ENCODE measurements at places on chromosomes 5 and 9.

DNA sequence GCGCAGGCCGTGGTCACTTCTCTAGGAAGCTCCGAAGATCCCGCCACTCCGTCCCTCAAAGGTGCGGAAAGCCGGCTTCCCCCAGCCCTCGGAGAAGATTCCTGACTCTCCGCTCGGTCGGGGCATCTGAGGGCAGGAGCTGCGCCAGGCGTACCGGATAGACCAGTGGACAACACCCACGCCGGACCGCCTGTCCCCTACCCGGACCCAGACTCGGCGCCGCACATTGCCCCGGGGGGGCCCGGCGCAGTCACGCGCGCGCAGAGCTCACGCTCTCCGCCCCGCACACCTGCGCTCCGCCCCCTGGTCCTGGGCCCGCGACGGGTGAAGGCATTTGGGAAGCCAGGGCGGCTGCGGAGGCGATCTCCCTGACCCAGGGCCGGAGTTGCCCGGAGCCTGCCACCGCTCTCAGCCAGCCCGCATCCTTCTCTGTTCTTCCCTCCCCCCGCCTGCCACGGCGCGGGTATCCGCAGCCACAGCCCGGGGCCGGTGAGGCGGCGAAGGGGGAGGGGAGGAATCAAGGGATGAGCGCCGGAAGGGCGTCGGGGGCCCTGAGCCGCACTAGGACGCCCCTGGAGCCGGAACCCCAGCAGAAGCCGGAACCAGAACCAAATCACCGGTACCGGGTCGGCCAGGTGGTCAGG is 448 bp downstream of the RELL2 start:
- no peak for DNase-seq

DNA sequence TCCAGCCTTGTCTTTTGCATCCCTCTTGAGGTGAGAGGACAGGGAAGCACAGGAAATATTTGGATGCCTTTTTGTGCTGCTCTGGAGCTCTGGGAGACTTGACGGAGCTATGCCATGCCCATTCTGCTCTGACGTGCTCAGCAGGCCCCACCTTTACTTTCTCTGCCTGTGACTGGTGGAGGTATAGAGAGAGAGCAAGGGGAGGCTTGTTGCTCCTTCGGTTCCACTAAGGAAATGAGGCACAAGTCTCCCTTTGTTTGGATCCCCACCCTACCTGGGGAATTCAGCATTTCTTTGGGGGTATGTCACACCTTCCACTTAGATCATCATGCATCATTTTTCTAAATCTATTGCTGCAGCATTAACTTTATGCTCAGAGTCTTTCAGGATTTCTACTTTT is 121.8 kb upstream of the CNTLN start:
- DNase-seq = no peak

DNA sequence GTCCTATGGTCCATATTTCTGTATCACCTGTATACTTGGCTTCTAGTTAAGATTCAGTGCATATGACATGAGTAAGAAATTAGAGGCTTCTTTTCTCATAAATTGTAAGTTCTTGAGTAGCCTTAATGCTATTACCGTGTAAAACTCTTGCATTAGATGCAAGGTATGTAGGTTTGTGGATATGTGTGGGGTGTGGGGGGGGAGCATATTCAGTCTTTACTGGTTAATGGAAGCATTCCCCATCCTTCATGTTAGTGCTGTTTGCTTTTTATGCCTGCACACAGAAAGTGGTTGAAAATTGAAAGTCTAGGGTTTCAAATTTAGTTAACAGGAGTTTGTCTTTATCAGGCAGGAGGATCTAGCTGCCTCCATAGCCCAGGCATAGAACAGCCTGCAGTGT is 16.1 kb downstream of the RAI14 start:
- no peak for DNase-seq

DNA sequence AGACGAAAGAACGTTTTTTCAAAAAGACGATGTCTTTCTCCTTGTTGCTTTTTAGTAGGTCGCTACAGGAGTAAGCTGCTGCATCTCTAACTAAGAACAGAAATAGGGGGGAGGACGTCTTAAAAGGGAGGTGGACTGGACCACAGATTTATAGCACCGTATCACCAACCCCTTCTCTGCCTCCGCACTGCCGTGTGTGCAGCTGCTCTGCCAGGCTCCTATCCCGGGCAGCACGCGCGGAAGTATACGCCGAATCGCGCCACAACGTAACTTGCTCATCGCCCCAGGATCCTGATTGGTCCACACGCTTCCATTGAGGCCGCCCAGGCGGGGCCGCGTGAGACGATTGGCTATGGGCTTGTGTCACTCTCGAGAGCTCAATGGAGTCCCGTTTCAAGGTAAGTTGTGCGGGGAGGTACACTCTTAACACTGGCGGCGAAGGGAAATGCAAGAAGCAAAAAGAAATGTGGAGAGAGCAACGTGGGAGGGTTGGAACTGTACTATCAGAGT is at the start of gene ELAVL2:
ELAVL2 (minus strand) TSS at position 121 of the 510 bp plus-strand sequence. CDS start 64,006 bp downstream, outside the sequence.
- no peak for DNase-seq

- DNase-seq = no peak
These were observed 92.3 kb downstream of the HSD17B3 start for GRCh38 chr9:96209407-96210271.

GRCh38 chr5:55231029-55231918 is 2.1 kb downstream of the CCNO start:
- peak; percentile 40 for DNase-seq

DNA sequence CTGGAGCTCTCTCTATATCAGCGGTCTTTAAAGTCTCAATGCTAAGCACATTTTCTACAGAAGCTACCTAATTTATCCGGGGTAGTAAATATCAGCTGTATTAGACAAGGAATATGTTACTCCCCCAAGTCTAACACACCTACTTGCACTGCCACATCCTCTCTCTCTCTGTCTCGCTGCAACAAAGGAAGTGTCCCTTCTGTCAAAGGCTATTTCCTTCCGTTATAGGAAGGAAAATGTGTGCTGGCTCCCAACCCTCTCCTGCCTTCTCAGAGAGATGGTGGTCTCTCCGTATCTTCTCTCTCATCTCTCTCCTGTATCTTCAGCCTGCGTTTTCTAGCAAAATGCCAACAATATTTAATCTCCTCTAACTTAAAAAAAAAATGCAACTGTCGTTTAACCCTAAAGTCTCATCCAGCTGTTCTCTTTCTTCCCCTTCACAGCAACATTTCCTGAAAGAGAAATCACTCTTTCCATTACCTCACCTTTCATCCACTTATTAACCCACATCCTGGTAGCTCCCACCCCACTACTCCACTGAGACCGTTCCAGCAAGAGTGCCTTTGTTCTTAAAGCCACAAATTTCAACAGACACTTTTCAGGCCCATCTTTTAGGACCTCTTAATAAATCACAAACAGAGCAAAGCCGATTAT is 2.3 kb downstream of the TTF1 start:
- DNase-seq = no peak

GRCh38 chr9:116312221-116312620 is 158.6 kb downstream of the PAPPA start:
- no peak for DNase-seq

- no peak for DNase-seq
These were observed 34.6 kb upstream of the ADAMTS16 start for GRCh38 chr5:5105531-5105930.

DNA sequence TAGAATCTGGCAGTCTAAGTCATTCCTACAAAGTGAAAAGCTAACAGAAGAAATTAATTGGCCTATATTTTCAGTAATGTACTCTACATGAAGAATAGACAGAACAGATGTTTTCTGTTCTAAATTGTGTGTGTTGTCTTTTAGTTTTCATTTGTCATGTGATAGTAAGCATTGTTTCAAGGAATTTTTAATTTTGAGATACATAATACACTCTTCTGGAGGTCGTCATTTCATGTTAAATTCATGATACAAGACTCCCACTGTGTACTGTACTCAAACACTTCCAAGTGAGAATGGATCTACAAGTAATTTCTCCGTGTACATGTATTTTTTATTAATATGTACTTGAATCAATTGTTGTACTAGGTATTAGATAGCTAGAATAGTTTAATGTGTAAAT is 1522.9 kb downstream of the MAT2B start:
- DNase-seq = no peak

DNA sequence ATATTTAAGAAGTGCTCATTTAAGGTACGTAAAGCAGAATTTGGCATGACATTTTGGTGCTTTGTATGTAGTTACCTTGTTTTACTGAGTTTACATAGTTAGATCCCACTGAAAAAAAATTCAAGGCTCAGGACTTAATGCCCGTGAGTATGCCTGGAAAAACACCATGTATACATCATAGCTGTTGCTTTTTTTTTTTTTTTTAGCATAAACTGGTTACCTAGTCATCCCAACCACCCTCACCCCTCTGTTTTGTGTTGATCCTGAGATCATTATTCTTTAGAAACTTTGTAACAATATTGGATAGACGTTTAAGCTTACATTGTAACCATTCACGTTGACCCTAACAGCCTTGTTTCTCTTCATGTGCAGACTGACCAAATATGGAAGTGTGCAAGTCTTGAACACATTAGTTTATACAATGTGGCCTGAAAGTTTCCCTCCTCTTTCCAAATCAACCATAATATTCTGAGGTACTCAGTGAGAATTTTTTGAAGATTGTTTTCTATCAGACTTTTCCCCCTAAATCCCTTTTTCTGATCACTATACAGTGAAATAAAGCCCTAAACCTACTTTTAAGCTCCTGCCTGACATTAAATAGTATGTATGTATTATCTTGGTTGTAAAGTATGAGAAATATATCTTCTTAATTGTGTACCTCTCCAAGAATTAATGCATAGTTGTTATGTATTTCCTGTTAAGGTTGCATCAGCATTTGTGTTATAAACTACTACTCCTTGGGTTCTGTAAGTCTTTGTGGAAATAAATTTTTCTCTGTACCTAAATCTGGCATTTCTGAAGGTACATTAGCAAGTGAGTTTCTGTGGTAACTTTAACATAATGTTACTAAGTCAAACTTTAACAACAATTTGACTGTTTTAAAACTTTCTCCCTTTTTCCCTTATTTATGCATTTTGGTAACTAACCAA is 4.4 kb downstream of the RABGAP1 start:
- no peak for DNase-seq

- no peak for DNase-seq
These were observed 10.6 kb upstream of the POMT1 start for GRCh38 chr9:131492070-131492469.

DNA sequence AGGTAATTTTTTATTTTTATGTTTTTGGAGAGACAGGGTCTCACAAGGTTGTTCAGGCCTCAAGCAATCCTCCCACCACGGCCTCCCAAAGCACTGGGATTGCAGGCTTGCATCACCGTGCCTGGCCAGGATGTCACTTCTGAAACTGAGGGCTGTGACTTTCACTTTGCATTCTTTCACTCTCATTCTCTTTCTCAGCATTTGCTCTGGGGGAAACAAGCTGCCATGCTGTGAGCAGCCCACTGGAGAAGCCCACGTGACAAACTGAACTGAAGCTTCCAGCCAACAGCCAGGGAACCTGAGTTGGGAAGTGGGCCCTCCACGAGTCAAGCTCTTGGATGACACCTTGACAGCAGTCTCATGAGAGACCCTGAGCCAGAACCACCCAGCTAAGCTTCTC is 109.4 kb downstream of the C5orf15 start:
- DNase-seq = no peak

DNA sequence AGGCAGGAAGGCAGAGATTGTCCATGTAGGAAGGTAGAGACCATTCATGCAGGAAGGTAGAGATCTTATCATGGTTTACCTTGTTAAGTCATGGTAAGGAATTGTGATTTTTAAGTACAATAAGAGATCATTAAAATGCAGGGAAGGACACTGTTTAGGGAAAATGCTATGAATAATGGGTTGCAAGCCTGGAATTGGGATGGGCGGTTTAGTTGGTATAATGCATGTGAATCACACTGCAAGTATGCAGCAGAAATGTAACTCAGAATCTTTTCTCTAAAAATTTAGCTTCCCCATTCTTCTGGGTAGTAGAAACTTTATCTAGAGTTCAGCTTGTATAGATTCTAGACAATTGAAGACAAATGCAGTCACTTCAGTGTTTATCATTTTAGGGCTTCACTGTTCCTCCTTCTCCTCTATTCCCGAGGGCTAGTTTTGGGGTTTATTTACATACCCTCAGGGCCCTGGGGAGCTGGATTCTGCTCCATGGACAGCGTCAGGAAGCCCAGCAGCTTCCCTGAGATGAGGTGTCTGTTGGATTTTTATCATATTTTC is 212.0 kb downstream of the SREK1 start:
- DNase-seq = no peak

GRCh38 chr9:126521551-126521950 is 92.2 kb upstream of the LMX1B start:
- no peak for DNase-seq

- no peak for DNase-seq
These were observed 137.9 kb downstream of the FBXL7 start for GRCh38 chr5:15637886-15638285.

DNA sequence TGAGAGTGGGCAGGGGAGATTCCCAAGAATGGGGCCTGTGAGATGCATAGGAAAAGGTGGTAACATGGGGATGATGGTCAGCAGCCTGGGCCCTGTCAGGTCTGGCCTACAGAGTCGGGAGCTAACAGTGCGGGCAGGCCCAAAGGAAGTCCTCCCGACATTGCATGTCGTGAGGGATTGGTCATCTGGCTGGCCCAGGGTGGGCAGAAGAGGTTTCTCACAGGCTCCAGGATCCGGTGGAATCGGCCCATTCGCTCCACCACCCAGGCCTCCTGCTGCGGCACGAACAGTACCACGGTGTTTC is 514 bp downstream of the STOML2 start:
- no peak for DNase-seq

GRCh38 chr5:141349917-141350619 is at the start of gene PCDHGB1:
TSS of gene PCDHGB1 (plus strand) at chr5:141350099. CDS start at chr5:141350261, 162 bp downstream.
- DNase-seq = no peak

GRCh38 chr5:112772124-112772523 is 34.4 kb downstream of the APC start:
- DNase-seq = no peak
